Bronchial epithelial cell (primary cell): ENCODE measurements at places on chromosomes 6 and 20.
A peak's percentile ranks its signal among the peaks of the same experiment; 100 is the strongest.

GRCh38 chr6:38604700-38605099 is 35.0 kb downstream of the BTBD9 start:
- no peak for DNase-seq

- DNase-seq, result peak; percentile 69
Observed at GRCh38 chr20:32484958-32485769, 100.0 kb downstream of the NOL4L start.

- no peak for DNase-seq
Observed at GRCh38 chr6:8845690-8846089, 410.3 kb upstream of the SLC35B3 start.

GRCh38 chr20:59778615-59779200 is 154.7 kb downstream of the SYCP2 start:
- no peak for DNase-seq

DNA sequence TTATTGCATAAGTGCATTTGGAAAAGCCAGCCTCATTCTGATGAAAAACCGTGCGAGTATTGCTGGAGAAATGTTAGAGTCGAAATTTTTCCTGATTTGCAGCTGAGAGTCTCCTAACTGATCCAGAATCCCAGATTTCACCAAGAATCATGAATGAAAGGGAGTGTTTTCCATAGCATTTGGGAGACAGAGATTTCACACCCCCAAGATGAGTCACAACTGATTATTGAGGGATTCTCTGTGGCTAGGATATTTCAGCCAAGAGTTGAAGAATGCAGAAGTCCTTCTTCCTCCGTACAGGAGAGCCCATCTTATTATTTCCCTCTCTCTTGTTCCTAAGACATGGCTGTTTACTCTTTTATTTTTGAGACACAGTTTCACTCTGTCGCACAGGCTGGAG is 82.2 kb upstream of the SALL4 start:
- DNase-seq, result no peak
